ENCODE measurements at places on chromosomes 7 and 10.

DNA sequence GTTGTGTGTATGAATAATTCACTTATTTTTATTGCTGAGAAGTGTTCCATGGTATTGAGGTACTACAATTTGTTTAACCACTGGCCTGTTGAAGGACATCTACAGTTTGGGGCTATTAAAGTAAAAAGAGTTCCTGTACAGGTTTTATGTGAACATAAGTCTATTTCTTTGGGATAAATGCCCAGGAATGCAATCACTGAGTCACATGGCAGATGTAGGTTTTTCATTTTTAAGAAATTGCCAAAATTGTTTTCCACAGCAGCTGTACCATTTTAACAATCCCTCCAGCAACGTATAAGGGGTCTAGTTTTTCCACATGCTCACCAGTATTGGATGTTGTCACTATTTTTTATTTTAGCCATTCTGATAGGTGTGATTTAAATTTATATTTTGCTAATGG, 243.9 kb downstream of the TNS3 start:
- no peak for DNase-seq

GRCh38 chr7:80235334-80235733, 100.7 kb downstream of the GNAI1 start:
- no peak for DNase-seq

DNA sequence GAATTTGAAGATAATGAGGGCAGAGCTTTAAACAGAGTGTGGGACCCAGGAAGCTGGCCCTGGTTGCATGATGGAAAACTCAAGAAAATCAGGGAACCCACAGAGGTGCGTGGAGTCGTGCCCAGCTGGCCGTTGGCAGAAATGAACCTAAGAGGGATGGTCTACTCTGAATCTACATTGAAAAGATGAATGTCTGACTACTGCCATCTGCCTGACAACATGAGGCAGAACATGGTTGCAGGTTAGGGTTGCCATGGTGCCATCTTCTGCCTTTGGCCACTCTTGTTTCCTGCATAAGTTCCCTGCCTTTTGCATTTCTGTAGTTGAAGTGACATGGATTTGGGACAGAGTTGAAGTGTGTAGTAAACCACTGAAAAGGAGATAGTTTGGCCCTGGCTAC, 138.5 kb upstream of the COBL start:
- no peak for DNase-seq

- no peak for DNase-seq
Observed at GRCh38 chr7:84912993-84913635, 273.7 kb downstream of the SEMA3D start.

- no peak for DNase-seq
Observed at GRCh38 chr10:6036861-6037321, 25.3 kb downstream of the IL2RA start.

DNA sequence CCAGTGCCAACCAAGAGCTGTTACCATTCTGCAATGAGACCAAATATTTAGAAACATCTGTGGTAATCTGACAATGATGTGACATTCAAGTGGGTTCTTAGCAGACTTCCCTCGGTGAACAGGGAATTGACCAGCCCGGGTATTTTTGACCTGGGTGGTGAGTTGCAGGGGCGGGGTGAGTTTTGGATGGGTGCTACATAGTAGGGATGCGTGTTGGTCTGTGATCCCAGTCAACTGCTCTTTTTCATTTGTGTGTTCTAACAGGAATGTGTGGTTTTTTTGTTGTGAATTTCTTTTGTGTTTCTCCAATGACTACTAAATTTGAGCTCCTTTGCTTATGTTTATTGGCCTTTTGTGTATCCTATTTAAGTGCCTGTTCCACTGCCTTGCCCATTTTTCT, 273.6 kb upstream of the HABP2 start:
- no peak for DNase-seq

DNA sequence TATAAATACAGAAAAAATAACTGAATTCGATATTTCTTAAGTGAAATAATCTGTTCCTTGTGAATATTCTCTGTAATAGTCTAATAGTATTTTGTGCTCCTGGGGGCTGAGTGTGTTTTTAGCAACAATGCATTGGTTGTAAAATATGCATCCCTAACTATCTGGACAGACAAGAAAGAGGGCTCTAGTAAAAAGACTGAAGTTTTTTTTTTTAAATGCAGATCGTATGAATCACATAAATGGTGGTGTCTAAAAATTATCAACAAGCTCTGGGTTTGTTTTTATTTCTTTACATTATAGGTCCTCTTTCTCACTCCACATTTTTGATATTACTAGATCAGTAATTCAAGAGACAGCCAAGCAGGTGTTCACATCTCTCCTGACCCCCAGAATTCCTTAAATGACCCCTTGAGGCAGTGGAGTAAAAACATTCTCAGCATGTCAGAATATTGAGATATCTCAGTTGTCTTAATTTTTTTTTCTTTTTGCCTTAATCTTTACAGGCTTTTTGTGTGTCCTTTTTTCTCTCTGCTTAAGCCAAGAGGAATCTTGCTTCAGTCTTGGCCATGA, 18.2 kb downstream of the ARID5B start:
- no peak for DNase-seq

DNA sequence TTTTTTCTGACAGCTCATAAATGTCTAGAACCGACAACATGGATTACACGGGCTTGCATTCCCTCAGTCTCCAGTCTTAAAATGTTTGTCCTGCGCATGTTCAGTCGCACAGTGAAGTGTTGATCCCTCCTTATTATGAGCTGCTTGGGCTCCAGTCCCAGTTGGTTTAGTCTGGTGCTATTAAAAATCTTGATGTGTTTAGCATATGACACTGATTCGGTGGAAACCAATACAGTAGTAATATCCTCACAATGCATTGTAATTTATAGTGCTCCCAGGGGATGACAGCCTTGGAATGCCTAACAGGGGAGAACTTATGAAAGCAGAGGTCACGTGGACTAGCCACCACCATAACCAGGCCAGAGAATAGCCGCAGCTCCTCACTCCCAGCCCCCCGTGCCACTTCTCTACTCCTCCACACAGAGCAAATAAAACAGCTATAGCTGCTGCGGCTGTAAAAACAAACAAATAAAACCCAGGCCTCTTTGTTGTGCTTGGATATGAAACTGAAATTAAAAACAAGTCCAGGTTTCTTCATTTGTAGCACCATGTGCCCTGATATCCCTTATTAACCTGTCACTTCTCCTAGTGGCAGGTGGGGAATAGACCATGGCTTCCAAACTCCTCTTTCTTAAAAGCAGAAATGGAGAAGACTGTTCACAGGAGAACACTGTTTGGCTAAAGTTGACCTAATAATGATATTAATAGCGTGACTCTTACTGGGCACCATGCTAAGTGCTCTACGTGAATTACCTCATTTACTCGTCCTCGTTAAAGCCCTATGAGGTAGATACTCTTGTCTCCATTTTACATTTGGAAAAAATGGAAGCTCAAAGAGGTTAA, 7.7 kb downstream of the DPCD start:
- DNase-seq, result no peak

- no peak for DNase-seq
Observed at GRCh38 chr7:115217373-115217772, 295.5 kb downstream of the MDFIC start.

DNA sequence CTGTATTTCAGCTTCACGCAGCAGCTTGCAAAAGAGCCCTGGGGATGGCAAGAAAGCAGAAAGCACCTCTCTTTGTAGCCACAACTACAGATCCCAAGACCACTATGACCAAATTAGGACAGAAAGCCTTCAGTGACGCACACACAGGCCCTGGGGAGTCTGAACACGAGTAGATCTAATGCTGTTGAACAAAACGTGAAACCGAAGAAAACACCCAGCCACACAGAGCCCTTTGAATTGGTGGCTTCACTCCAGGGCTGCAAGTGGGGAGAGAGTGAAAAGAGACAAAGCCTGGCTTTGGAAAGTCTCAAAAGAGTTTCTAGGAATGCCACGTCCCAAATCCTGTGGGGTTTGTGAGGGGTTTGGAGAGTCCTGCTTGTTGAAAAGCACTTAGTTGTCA, 28.4 kb downstream of the PLXNA4 start:
- no peak for DNase-seq

DNA sequence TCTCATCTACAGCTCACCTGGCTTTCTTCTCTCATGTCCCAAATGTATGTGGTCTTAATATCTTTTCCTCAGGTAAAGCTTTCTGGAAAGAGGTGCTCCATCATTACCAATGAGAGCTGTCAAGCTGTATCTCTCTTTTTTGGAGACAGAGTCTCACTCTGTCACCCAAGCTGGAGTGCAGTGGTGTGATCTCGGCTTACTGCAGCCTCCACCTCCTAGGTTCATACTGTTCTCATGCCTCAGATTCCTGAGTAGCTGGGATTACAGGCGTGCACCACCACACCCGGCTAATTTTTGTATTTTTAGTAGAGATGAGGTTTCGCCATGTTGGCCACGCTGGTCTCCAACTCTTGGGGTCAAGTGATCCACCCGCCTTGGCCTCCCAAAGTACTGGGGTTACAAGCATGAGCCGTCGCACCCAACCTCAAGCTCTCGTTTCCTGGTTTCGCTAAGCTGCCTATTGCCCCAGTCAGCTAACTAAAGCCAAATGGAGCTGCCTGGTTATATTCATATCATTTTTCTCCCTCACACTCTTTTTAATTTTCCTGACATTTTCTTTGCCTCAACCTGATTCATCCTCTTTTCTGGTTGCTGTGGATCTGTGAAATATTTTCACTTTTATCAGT, 60.5 kb downstream of the SUFU start:
- DNase-seq, result no peak

All from AG04449 (cell line).